ENCODE measurements at places on chromosomes 1 and 21. TPM values are rescaled to one million over a fixed set of nuclear protein-coding genes. Genes with fewer than 3 reads are reported as not detected.

- H3K4me3 ChIP-seq: no peak overlapping the region
- DNase-seq: no peak
- peaks cover 21% of the 10 kb centered on the region for H3K4me1 ChIP-seq
- no peaks in the 10 kb centered on the region for H3K27me3 ChIP-seq
- H3K36me3 ChIP-seq: no peaks in the 10 kb centered on the region
Observed at GRCh38 chr1:24767351-24767750, 22.1 kb downstream of the CLIC4 start.

DNA sequence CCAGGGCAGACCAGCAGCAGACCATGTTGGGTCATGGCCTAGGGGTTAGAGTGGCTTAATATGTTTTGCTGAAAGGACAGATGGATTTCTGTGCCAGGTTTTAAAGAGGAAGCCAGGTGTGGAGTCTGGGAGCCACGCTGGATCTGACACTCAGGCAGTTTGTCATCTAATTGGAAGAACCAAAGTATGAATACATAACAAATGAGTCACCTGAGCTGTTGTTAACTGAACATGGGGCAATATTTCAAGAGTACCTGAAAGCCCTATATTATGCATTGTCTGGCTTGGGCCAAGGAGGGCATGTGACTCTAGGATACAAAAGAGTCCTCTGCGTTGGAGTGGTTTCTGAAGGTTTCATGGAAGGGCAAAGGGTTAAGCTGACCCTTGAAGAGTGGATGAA, 70.6 kb downstream of the LMO4 start:
- H3K36me3 ChIP-seq: no peaks in the 10 kb centered on the region
- no peak overlapping the region for H3K4me3 ChIP-seq
- H3K27me3 ChIP-seq: no peaks in the 10 kb centered on the region
- no peaks in the 10 kb centered on the region for H3K4me1 ChIP-seq
- no peak for DNase-seq

GRCh38 chr1:3922851-3923250, 22.8 kb upstream of the C1orf174 start:
- H3K27me3 ChIP-seq: no peaks in the 10 kb centered on the region
- DNase-seq: no peak
- no peak overlapping the region for H3K4me3 ChIP-seq
- H3K4me1 ChIP-seq: no peaks in the 10 kb centered on the region
- no peak overlapping the region for H3K27ac ChIP-seq

Gene SELP
- total RNA-seq: 22.0 TPM

DNA sequence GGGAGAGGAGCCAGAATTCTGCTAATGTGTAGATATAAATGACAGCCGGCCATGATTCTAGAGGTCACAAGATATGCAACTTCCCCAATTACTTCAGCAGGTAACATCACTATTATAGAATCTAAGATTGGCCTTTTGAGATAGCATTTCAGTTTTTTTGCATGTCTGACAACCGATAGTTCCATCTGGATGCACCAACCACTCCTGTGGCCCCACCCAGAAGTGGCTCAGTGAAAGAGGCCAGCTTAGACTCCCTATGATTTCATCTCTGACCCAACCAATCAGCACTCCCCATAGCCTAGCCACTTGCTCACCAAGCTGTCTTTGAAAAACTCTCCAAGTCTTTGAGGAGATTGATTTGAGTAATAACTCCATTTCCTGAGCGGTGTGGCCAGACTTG, 30.3 kb upstream of the NUF2 start:
- no peaks in the 10 kb centered on the region for H3K27me3 ChIP-seq
- H3K36me3 ChIP-seq: no peaks in the 10 kb centered on the region
- no peak overlapping the region for H3K27ac ChIP-seq
- DNase-seq: no peak
- H3K4me3 ChIP-seq: no peak overlapping the region

DNA sequence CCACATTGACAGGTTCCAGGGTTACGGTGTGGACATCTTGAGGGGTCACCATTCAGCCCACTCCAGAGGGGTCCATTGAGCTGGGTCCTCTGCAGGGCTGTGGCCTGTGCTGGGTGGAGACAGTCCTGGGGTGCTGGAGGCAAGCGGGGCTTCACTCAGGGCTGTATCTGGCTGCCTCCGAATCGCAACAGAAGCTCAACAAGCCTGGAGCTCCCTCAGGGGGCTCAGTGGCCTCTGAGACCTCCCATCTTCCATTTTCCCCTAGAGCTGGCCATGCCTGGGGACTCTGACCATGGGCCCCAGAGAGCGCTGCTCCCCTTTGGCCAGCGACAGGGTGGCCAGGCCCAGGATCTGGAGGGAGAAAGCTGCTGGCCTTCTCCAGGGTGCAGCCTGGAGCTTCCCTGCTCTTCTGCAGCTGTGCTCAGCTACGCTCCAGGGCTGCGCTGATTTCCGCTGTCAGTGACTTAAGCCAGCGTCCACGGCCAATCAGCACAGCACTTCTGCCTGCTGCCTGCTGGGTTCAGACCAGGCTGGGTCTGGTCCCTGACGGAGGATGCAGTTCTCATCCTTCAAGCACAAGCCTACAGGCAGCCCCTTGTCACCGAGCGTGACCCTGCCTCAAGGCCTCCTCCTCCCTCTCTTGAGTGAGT, 45.0 kb upstream of the ADARB1 start:
- no peak overlapping the region for H3K4me3 ChIP-seq
- DNase-seq: no peak
- H3K4me1 ChIP-seq: peaks cover 10% of the 10 kb centered on the region

DNA sequence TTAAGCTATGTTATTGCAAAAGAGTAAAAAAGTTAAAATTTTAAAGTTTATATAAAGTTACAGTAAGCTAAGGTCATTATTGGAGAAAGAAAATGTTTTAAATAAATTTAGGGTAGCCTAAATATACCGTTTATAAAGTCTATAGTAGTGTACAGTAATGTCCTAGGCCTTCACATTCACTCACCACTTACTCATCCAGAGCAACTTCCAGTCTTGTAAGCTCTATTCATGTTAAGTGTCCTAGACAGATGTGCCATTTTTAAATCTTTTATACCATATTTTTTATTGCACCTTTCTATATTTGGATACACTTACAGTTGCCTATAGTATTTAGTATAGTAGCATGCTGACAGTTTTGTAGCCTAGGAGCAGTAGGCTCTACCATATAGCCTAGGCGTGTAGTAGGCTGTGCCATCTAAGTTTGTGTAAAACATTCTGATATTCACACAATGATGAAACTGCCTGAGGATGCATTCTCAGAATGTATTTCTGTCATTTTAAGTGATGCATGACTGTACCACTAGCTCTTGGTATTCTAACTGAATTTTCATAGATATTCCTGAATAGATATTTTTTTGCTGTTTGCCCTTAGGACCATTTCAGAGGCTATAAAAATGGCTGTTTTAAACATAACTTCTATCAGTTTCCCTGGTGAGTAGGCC, 26.8 kb downstream of the PPP2R5A start:
- no peak overlapping the region for H3K4me3 ChIP-seq
- peaks cover 48% of the 10 kb centered on the region for H3K4me1 ChIP-seq
- peaks cover 6% of the 10 kb centered on the region for H3K36me3 ChIP-seq
- no peaks in the 10 kb centered on the region for H3K27me3 ChIP-seq

- no peaks in the 10 kb centered on the region for H3K27me3 ChIP-seq
- H3K4me3 ChIP-seq: no peak overlapping the region
- peaks cover 3% of the 10 kb centered on the region for H3K4me1 ChIP-seq
- H3K36me3 ChIP-seq: no peaks in the 10 kb centered on the region
- no peak for DNase-seq
Observed at GRCh38 chr1:19569786-19570185, 74.3 kb upstream of the NBL1 start.

Gene MMP23B
- 56.7 TPM for total RNA-seq

DNA sequence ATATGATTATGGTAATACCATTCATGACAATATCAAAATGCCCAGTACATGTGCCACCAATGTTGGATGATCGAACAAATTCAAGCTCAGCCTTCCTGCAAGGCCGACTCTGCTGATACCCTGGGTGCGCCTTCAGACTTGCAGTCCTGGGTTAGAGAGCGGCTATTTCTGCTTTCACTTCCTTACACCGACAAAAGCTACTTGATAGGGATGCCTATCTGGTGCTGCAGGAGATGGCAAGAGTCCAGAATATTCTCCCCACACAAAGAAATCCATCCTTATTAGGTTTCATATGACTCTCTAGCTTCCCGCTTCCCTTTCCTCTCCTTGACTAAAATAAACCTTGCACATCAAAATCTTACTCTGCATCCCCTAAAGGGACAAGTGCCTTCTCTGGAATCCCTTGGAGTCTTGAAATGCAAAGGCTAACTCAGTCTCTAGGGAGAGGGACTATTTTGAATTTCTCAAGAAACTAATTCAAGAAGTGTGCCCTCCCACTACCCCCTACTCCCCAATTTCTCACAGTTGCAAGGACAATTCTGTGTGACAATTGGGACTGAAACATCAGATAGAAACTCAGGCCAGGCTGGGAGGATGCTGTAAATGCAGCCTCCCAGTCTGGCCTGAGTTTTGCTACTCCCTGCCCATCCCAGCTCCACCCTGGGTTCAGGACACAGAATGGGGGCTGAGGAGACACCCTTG, 103.1 kb upstream of the USP24 start:
- no peak overlapping the region for H3K4me3 ChIP-seq
- DNase-seq: no peak
- H3K27ac ChIP-seq: no peak overlapping the region
- H3K27me3 ChIP-seq: no peaks in the 10 kb centered on the region
- no peaks in the 10 kb centered on the region for H3K36me3 ChIP-seq
- H3K4me1 ChIP-seq: no peaks in the 10 kb centered on the region

Gene FCRL5
- 1.1 TPM for total RNA-seq

DNA sequence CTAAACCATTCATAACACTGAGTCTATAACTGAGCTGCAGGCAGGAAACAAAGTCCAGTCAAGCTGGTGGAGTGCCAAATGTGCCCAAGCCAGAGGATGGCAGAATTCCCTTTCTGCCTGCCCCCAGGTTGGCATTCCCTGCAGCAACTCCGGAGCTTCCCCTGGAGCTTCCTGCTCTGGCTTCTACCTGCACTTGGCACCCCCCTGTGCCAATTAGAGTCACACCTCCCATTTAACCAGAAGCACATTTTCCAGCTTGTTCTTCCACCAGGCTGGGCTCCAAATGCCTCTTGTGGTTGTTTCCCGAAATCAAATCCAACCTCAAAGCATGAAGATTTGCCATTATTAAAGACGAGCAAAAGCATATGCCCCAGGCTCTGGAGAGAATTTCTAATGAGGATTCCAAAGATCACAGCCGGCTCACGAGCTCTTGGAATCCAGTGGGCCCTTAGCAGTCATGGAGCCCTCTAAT, 294.5 kb downstream of the RRAGC start:
- H3K4me3 ChIP-seq: no peak overlapping the region
- peaks cover 7% of the 10 kb centered on the region for H3K4me1 ChIP-seq
- H3K36me3 ChIP-seq: no peaks in the 10 kb centered on the region
- DNase-seq: no peak

- DNase-seq: no peak
- no peak overlapping the region for H3K4me3 ChIP-seq
- H3K4me1 ChIP-seq: no peaks in the 10 kb centered on the region
- H3K27me3 ChIP-seq: no peaks in the 10 kb centered on the region
- no peaks in the 10 kb centered on the region for H3K36me3 ChIP-seq
- H3K27ac ChIP-seq: no peak overlapping the region
Observed at GRCh38 chr1:110196917-110197765, 13.0 kb upstream of the KCNC4 start.

- H3K27ac ChIP-seq: no peak overlapping the region
- H3K27me3 ChIP-seq: no peaks in the 10 kb centered on the region
- no peak overlapping the region for H3K4me3 ChIP-seq
- no peaks in the 10 kb centered on the region for H3K4me1 ChIP-seq
Observed at GRCh38 chr1:235423214-235423652, 56.0 kb downstream of the TBCE start.

GRCh38 chr21:16709866-16710550, 802.8 kb upstream of the CXADR start:
- H3K4me3 ChIP-seq: no peak overlapping the region
- peak overlapping the region; percentile 10 for H3K27ac ChIP-seq
- DNase-seq: no peak
- H3K36me3 ChIP-seq: no peaks in the 10 kb centered on the region

- H3K27ac ChIP-seq: no peak overlapping the region
- H3K36me3 ChIP-seq: no peaks in the 10 kb centered on the region
- no peak for DNase-seq
- no peaks in the 10 kb centered on the region for H3K27me3 ChIP-seq
- no peak overlapping the region for H3K4me3 ChIP-seq
- no peaks in the 10 kb centered on the region for H3K4me1 ChIP-seq
Observed at GRCh38 chr21:42163511-42163863, 55.5 kb upstream of the ABCG1 start.

Gene BARHL2
- not detected for total RNA-seq

- H3K27me3 ChIP-seq: no peaks in the 10 kb centered on the region
- H3K36me3 ChIP-seq: no peaks in the 10 kb centered on the region
- no peak for DNase-seq
Observed at GRCh38 chr1:96583903-96584302, 137.7 kb upstream of the PTBP2 start.

DNA sequence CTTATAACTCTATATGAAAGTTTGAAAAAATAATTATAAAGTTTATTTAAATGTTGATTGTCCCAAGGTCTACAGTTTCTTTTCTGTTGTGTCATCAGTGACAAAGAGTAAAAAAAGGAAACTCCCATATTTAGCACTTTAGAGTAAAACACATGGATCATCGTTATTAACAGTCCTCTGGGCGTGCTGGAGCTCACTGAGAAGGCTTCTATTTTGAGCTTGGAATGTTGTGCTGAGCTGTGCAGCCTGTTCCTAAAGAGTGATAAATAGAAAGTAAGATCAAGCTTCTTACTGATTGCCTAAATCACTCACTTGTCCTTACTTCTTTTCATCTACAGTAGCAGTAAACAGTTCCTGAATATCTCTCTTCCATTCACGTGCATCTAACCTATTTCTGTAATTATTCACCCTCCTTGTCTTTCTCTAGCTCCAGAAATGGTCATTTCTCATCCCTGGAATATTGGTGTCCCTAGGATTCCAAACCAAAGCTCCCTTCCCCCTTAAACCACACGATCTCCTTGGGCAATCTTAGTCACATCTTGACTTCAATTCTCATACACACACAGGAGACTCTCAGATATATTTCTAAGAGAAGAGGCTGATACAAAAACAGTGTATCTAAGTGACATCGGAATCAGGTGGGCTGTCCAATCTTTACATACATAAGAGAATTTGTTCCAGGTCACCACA, 11.9 kb downstream of the GBP5 start:
- no peak for DNase-seq
- H3K4me1 ChIP-seq: no peaks in the 10 kb centered on the region
- H3K27ac ChIP-seq: no peak overlapping the region
- H3K36me3 ChIP-seq: no peaks in the 10 kb centered on the region
- no peak overlapping the region for H3K4me3 ChIP-seq
- no peaks in the 10 kb centered on the region for H3K27me3 ChIP-seq

Gene KIFAP3
- 23.2 TPM for total RNA-seq

- H3K4me1 ChIP-seq: peaks cover 20% of the 10 kb centered on the region
- no peak for DNase-seq
- no peaks in the 10 kb centered on the region for H3K27me3 ChIP-seq
- no peak overlapping the region for H3K4me3 ChIP-seq
- no peak overlapping the region for H3K27ac ChIP-seq
- no peaks in the 10 kb centered on the region for H3K36me3 ChIP-seq
Observed at GRCh38 chr1:205681364-205681763, 1.1 kb upstream of the SLC45A3 start.

GRCh38 chr1:218525451-218526197, 180.5 kb downstream of the TGFB2 start:
- no peaks in the 10 kb centered on the region for H3K36me3 ChIP-seq
- no peaks in the 10 kb centered on the region for H3K27me3 ChIP-seq
- no peak for DNase-seq
- H3K27ac ChIP-seq: no peak overlapping the region

Gene MYBPH
- total RNA-seq: 0.55 TPM
